ENCODE measurements at places on chromosomes 12 and 14.
A peak's percentile ranks its signal among the peaks of the same experiment; 100 is the strongest.

DNA sequence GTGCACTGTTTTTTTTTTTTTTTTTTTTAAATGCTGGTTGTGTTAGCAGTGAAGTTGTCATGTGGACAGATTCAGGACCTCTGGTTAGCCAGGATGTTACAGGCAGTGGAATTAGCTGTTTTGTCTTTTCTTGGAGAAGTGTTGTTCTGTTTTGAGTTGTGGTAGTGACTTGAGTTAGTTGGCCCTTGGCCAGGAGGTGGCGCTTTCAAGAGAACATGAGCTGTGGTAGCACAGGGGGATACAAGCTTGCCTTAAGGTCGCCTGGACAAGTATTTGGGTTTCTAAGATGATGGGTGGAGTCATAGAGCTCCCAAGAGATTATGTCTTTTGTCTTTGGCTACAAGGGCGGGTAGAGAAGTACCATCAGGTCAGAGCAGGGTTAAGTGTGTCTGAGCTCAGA, 33.3 kb upstream of the CCDC198 start:
- DNase-seq = no peak

- DNase-seq = no peak
Measured at GRCh38 chr14:85057221-85057620, 472.7 kb upstream of the FLRT2 start.

GRCh38 chr12:5554711-5555110, 122.8 kb downstream of the NTF3 start:
- DNase-seq = peak; percentile 81

DNA sequence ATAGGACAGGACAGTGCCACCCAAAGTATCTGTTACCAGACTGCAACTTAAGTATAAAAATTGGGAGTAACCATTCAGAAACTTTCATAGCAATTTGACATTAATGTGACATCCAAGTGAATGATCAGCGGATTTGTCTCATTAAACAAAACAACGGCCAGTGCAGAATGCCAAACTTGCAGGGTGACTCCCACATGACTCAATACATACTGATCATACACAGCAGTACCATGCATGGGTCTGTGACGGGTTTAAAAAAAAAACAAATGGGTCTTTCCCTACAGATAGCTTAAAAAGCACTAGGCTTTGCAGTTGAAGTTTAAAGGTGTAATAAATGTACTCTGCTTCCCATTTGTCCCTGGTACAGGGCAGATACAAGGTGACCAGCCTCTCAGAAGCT, 116.6 kb downstream of the SLC35F4 start:
- no peak for DNase-seq

DNA sequence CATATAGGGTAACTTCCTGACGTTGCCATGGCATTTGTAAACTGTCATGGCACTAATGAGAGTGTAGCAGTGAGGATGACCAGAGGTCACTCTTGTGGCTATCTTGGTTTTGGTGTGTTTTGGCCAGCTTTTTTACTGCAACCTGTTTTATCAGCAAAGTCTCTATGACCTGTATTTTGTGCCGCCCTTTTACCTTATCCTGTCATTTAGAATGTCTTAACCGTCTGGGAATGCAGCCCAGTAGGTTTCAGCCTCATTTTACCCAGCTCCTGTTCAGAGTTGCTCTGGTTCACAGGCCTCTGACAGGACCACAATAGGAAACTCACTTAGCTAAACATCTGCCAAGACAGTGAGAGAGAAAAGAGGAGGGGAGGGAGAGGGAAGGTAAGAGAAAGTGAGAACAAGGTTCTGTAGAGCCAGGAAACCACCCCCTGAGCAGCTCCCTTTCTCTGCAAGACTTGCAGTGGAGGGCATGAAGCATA, 64.8 kb upstream of the PLEKHG3 start:
- peak; percentile 83 for DNase-seq

DNA sequence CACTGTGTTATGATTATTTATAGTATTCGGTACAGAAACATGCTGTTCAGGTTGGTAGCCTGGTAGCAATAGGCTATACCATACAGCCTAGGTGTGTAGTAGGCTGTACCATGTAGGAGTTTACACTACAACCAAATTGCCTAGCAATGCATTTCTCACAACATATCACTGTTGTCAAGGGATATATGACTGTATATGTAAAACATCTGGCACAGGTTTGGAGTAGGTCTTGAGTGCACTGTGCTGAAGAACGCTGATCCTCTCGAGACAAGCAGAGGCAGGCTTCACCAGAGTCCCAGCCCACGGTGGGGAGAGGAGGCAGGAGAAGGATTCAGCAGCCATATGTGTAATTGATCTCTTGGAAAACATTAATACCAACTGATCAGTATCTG, 15.0 kb upstream of the TBX5 start:
- no peak for DNase-seq

DNA sequence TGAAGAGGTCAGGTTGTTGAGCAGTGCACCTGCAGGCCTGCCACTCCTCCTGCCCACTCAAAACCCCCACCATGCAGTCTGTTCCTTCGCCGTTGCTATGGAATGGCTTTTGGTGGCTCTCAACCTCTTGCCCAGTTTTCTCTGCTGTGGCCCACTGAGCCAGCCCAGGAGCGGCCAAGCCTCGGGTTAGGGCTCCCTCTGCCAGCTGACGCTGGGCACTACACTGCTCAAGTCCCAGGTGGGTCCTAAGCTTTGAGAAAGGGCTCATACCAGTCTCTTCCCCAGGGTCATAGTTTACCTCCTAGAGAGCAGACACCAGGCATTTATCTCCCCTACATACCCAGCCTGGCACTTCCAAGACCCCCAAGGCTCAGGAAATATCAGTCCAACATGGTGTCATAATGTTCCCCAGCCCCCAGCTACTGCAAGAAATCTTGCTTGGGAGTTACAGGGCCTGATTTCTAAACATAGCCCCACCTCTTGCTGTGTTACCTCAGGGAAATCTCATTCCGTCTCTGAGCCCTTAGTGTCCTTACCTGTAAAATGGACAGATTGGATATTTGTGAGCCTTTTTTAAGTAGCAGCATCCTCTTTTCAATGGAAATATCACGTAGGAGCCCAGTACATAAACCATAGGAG, 59.4 kb downstream of the TSPAN11 start:
- DNase-seq = peak; percentile 33

GRCh38 chr12:24591079-24591626, 357.7 kb downstream of the BCAT1 start:
- DNase-seq = no peak

DNA sequence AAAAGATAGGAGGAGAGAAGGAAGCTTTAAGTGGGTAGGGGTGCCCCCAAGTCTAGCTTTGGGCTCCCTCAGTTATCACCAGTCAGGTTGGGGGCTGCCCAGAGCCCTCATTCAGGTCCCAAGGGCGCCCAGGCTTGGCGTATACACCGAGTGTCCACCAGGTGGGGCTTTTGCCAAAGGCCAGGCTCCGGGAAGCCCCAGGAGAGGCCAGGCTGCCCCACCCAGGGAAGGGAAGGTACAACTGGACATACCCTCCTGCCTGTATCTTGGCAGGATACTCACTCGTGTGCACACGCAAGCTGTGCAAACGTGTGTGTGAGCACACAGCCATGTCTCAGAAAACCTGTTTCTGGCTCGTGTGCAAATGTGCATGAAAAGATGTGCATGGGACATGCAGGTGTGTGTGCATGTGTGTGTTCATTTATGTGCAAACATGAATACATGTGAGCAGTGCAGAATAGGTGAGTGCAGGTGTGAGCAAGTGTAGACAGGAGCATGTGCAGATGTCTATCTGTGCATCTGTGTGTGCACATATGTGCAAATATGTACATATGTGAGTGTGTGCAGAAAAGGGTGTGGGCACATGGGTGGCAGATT, 103.9 kb upstream of the MYL2 start:
- peak; percentile 7 for DNase-seq

- no peak for DNase-seq
Measured at GRCh38 chr12:43273467-43273866, 278.5 kb downstream of the ADAMTS20 start.

DNA sequence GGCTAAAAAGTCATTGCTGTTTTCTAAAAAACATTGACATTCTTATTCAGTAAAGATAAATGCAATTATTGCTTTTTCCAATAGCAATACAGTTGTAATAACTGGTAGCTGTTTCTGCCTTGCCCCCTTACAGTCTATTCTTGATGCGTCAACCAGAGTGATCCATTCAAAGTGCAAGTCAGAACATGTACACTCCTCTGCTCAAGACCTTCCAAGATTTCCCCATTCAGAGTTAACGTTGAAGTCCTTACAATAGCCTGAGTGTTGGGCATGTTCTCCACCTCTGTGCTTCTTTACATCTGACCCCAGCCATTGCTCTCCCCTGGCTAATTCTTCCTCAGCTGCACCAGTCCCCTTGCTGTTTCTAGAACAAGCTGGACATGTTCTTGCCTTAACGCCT, 24.3 kb downstream of the VRK1 start:
- no peak for DNase-seq

DNA sequence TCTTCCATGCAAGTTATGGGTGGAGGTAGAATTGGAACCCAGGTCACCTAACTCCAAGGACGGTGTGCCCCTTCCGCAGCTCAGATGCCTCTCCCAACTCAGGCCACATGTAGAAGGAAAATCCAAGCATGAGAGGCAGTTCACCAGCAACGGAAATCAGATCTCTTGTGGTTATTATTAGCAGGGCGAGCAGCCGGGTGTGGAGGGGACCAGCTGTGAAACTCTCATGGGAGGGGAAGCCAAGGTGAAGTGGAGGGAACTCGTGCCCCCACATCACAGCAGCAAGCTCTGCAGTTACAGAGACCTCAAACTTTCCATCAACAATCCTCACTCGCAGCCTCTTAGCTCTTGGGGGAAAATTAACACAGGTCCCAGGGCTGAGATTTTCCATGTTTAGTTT, 79.7 kb downstream of the KSR2 start:
- DNase-seq = no peak

DNA sequence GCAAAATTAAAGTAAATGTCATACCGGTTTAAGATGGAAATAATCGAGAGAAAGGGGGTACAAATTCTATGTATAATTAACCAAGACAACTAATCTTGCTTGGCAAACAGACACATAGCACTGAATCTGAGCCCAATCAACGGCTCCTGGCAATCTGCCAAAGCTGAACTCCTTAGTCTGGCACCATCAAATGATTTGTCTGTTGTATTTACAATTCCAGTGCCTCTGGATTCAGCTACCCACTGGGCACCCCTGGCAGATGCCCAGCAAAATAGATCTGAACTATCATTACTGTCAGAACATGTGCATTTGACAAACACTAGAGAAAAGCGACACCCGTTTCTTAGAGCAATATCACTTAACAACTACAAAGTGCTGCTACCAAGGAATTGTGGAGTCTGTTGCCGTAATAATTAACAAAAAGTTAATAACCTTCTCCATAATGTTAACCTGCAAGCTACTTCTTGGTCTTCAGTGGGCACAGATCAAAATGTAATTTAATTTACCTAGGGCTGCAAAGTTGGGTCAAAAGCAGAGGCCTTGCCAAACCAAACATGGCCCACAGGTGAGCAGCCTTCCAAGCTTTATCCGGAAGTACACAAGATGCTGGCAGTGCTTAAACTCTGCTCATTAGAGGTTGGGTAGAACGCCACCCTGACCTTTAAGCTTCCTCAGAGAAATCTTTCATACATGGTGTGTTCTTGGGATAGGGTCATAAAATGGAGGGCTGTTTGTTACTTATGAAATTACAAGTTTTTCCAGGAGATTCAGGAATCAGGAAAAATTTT, 7.6 kb downstream of the EGLN3 start:
- no peak for DNase-seq

DNA sequence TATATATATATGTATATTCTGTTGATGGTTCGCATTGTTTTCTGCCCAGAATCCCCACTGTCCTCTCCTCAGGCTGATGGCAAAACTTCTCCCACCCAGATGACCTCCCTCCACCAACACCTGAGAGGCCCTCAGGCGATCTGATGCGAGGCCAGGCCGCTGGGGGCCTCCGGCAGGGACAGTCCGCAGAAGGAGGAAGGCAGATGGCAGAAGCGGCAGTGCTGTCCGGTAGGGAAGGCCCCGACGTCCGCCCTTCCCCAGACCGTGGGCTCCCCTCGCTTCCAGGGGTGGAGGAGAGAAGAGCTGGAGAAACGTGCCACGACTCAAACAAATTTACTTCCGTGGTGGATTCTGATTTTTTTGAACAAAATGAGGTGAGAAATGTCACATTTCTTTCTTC, 178.3 kb upstream of the RGS6 start:
- DNase-seq = no peak

GRCh38 chr14:60646226-60646818, 3.0 kb downstream of the SIX1 start:
- DNase-seq = no peak

- DNase-seq = no peak
Measured at GRCh38 chr14:80080601-80081000, 130.7 kb downstream of the DIO2 start.

DNA sequence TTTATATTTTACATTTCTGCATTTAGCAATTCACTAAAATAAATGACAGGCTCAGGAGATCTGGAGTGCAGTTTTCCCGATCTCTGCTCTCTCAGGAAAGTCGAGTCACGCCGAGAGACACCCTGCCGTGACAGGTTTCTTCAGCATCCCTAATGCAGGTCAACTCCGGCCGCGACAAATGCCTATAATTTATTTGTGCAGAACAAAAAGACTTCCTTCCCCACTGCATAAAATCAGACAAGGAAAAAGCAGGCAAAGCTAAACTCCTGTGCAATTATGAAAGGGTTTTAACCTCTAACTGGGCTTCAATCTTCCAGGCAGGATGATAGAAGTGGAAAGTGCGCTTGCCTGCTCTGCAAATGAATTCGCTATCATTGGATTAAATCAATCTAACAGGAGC, 28.1 kb downstream of the SPRING1 start:
- DNase-seq = no peak

- no peak for DNase-seq
Measured at GRCh38 chr14:23694949-23695663, 58.9 kb downstream of the DHRS2 start.

DNA sequence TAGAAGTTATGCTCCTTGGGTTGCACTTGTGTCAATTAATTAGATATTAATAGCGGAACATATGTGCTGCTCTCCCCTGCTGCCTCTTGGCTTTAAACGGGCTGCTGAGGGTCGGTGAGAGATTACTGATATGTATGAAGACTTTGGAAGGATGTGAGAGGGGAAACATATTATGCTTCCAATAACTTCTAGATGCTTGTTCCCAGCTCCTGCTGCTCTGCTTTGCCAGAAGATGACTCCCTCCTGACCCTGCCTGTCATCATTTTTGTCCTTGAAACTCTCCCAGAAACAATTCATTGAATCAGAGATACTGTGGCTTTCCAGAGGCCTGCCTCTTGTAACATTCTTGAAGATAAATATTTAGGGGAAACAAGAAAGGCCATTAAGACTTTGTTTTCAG, 300.1 kb upstream of the STXBP6 start:
- DNase-seq = no peak

Measured in HFFc6 (cell line).